ENCODE measurements at places on chromosomes 12 and 14.

- DNase-seq: no peak
These were observed 21.1 kb downstream of the IFNG start for GRCh38 chr12:68138480-68138879.

DNA sequence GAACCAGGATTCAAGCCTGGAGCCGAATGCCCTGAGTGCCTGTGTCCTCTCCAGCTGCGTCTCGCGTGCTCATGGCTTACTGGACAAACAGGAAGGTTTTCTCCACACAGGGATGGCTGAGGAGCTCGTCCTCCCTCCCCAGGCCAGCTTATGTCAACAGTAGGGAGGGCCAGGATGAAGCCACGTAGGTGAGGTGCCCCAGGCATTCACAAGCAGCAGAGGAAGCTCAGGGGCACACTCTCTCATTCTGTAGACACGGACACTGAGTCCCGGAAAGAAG lies 49.3 kb downstream of the TRPV4 start:
- DNase-seq: no peak

DNA sequence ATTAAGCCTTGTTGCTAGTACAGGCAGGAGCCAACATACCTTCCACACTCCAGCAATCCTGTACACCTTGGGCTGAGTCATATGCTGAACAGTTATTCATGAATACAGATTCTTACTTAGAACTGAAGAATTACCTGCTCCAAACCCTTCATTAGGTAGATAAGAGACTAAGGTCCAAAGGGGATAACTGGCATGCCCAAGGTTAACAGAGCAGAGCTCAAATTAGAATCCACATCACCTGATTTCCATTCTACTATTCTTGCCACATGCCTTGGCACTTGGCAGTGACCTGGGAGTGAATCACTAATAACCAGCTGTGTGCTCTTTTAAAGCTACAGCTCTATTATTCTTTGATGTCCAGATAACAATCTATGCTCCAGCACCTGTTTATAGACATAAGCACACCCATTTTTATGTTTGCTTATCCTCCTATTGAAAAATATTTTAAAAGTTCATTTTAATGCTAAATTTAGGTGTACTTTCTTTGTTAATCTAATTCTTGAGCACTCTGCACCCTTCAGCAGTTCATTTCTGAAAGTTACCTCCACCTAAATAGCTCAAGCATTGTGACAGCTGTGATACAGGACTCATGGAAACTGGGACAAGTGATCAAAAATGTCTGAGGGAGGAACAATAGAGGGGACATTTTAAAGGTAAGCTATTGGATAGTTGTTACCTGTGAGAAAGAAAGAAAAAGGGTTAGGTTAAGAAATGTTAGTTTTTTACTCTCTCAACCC lies 19.4 kb downstream of the LPCAT3 start:
- no peak for DNase-seq

GRCh38 chr12:15801770-15802744 lies 12.9 kb upstream of the EPS8 start:
- no peak for DNase-seq
